Keratinocyte (primary cell): ENCODE measurements at places on chromosomes 5 and 9.

DNA sequence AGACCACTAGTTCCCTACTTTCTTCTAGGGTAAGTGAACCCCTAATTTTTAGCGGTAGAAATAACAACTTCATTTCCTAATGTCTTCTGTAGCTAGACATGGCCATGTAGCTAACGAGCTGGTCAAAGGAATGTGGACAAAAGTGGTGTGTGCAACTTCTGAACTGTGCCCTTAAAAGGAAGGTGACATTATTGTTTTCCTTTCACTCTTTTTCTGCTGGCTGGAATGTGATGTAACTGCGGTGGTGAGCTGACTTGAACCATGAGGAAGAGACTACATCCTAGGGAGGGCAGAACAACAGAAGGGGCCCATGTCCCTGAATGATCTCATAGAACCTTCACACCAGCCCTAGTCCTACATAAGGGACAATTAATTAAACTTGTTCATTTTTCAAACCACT lies 1.3 kb upstream of the SNX2 start:
- no peak for DNase-seq

- no peak for DNase-seq
Measured at GRCh38 chr5:122099060-122099790, 21.2 kb upstream of the LOX start.

DNA sequence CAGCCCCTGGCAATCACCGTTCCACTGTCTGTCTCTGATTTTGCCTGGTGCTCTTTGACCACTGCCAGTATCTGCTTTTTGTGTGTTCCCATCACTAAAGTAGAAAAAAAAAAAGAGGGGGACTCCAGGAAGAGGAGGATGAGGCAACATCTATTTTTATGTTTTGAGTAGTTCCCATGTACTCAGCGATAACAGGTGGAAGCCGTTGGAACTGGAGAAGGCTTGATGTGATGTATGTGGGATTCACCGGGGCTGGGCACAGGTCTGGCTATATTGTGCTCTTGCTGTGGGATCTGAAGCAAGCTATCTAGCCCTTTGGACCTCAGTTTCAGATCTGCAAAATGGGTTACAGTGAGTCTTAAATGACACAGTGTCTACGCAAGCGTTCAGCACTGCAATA lies 104.9 kb downstream of the SLIT3 start:
- DNase-seq, result no peak

GRCh38 chr5:78269088-78269703 lies 25.3 kb downstream of the AP3B1 start:
- DNase-seq, result no peak

GRCh38 chr5:114903767-114904166 lies 265.9 kb downstream of the TRIM36 start:
- DNase-seq, result no peak

DNA sequence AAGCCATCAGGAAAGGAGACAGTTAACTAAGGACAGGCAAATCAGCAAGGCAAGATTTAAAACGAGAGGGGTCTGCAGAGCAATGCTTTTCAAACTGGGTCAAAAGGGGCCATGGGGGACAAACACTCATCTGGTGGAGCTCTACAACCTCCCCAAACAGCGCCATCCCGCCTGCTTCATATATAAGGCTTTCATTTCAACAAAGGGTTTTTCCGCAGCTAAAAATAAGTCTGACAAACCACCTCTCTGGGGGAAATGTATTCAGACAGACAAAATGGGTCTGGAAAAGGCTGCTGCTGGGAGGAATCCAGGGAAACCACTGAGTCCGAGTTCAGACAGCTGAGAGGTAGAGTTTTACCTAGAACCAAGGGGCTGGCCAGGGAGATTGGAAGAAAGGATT lies 8.3 kb upstream of the SEPTIN8 start:
- DNase-seq, result no peak

- no peak for DNase-seq
Measured at GRCh38 chr5:101877451-101877850, 418.6 kb downstream of the SLCO4C1 start.

- DNase-seq, result no peak
Measured at GRCh38 chr9:11931109-11931508, 762.1 kb upstream of the TYRP1 start.

DNA sequence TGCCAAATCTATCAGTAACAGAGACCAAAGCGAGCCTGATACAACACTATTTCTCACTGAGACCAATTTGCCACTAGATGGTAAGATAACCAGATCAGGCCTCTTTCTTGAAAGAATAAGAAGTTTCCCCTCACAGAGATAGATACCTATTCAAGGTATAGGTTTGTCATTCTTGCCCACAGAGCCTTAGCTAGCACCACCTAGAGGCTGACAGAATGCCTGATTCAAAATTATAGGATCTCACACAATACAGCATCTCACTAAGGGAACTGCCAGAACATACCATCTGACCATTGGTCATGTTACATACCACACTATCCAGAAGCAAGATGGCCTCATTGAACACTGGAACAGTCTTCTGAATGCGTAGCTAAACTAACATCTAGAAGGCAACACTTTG lies 166.6 kb upstream of the HCN1 start:
- no peak for DNase-seq

DNA sequence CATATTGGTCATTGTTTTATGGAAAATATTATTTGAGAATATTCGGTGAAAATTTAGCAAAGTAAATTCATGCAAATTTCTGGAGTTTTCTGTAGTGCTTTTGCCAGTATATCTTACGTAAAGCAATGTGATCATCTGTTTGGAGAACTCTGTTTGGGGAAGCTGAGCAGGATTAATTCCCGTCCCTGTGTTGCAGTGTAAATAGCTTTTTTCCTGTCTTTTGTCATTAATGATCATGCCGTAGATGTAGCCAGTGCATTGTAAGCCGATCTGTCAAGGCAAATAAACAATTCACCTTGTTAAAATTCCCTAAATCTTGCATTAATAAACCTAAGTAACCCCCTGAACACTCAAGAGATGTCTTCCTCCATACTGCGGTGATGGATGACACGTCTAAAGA lies 39.2 kb downstream of the PPIC start:
- no peak for DNase-seq

DNA sequence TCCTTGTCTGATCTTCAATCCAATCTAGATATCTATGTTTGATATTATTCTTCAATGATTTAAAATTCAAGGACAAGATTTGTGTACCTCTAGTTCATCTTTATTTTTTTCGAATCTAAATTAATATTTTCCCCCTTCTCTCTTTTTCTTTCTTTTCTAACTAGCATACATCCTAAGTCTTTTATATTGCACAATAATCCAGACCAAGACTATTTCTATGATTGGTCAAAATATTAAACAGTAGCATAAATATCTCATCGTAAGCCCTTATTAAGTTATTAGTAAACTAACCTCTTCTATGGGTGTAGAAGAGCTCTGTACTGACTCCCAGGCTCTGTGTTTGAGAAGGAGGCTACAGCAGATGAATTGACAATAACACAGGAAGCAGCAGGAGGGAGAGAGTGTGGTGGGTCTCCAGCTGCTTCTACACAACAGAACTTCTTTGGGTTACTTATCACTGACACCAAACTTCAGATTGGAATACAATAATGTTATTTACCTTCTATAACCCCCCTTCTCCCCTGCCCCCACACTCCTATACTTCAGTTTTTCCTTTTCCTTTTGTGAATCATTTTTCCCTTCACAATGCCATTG lies 11.9 kb upstream of the PLCXD3 start:
- DNase-seq, result no peak

GRCh38 chr5:150734579-150735384 lies 24.0 kb downstream of the DCTN4 start:
- DNase-seq, result no peak

- DNase-seq, result no peak
Measured at GRCh38 chr9:92639791-92640271, 30.1 kb downstream of the IPPK start.

- no peak for DNase-seq
Measured at GRCh38 chr5:17180330-17180843, 37.0 kb upstream of the BASP1 start.

DNA sequence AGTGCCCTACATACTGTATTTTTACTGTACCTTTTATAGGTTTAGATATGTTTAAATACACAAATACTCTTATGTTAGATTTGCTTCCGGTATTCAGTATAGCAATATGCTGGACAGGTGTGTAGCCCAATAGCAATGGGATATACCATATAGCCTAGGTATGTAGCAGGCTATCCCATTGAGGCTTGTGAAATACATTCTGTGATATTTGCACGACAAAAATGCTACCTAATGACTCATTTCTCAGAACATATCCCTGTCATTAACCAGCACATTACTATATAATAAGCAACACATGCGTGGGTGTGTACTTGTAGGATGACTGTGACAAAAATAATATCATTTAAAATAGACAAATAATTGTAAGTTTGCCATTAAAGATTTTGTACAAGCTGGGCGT lies 208.8 kb downstream of the MRPS30 start:
- DNase-seq, result no peak

DNA sequence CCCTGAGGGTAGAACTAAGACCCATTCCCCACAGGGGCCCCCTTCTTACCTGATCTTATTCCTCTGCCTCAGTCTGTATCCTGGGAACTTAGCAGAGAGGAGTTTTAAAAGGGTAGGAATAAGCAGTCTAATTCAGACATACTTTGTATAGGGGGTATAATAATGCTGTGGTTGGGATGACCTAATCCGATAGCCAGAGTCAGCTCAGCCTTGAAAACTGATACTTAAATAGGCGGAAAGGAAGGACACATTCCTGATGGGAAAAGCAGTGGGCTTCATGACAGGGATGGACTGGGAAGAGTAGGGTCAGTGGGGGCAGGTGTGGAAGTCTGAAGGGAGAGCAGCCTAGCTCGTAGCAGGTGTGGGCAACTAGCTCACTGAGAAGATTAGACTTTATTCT lies 52.2 kb upstream of the TESK1 start:
- DNase-seq, result no peak

GRCh38 chr5:137245438-137245837 lies 253.7 kb downstream of the SPOCK1 start:
- DNase-seq, result no peak

GRCh38 chr5:135009736-135010501 lies 24.1 kb downstream of the PITX1 start:
- no peak for DNase-seq

- no peak for DNase-seq
Measured at GRCh38 chr9:131276891-131277286, 579 bp upstream of the FAM78A start.

DNA sequence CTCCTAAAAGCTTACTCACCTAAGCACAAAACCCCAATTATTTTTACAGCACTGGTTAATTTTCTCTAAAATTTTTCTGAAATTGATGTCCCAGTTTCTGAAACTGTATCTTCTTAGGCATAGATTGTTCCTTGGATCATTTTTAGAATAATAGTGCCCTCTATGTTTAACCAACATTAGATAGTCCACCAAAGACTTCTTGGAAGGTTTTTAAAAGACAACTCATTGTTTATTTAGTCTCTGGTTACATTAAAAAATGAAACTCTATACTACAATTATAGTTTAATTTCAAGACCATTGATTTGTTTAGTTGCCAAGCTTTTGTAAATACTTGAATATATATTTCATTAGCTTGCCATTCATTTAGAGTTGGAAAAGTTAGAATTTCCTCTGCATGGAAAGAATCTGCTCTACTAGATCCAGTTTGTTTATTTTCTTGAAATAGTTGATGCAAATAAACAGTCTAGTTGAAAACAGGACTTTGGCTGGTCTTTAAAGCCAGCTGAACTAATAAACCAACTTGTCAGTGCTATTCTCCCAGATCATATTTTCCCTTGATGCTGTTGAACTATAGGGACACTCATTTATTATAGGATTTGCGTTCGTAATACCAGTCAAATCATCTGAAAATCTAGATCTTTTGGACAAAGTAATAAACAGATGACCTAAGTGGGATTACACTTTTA lies 990.5 kb downstream of the TLE1 start:
- no peak for DNase-seq

GRCh38 chr9:84940294-84940693 lies 270.8 kb downstream of the NTRK2 start:
- peak; percentile 80 for DNase-seq

GRCh38 chr9:2657427-2657826 lies 35.8 kb downstream of the VLDLR start:
- no peak for DNase-seq

- no peak for DNase-seq
Measured at GRCh38 chr9:82912645-82913044, 150.3 kb downstream of the RASEF start.

DNA sequence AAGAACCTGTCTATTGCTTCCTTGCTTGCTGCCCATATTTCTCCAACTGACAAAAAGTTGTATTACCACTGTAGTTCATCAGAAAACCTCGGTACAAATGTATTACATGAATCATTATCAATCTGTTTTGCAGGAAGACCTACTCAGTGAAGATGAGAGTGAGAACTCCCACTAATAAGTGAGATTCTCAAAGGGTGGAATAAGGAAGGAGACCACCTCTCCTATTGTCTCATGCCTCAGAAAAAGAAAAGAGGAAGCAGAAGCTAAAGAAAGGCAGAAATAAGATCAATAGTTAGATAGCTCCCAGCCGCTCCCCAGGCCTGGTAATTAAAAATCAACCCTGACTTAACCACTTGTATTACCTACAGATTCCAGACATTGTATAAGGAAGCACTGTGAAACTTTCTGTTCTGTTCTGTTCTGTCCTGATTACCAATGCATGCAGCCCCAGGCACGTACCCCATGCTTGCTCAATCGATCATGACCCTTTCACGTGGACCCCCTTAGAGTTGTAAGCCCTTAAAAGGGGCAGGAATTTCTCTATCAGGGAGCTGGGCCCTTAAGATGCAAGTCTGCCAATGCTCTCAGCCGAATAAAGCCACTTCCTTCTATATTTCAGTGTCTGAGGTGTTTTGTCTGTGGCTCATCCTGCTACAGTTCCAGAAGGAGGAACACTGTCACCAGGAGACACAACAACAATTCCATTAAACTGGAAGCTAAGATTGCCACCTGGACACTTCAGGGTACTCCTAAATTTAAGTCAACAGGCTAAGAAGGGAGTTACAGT lies 152.5 kb upstream of the COX7C start:
- DNase-seq, result no peak

- no peak for DNase-seq
Measured at GRCh38 chr9:76701441-76702039, 62.7 kb upstream of the PCA3 start.

DNA sequence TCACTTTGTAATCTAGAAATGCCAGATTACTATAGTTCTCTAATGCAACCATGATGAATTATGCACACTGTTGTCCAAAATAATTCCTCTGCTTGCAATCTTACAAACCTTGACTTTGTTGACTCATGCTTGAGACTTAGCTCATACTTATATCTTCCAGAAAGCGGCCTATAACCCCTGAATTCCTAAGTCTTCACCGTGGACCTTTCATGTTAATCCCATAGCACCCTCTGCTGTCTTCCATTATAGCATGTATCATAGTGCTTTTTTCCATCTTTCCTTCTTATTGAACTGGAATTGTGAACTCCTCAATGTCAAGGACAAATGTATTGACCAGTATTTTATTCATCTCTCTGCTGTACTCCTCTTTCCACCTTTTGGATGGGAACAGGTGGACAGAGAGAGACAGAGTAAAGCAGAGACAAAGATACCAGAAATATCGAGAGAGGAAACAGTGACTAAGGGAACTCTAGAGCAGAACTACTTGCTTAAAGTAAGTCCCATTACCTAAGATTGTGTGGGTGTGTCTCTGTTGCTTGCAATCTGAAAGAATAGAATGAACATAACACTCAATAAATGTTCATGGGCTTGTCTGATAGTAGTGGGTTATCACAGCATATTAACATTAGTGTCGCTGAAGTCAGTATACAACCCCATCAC lies 110.0 kb downstream of the LURAP1L start:
- peak; percentile 17 for DNase-seq
